BJ (cell line): ENCODE measurements at places on chromosomes 2 and 18.

GRCh38 chr2:3458396-3459184 lies 60.7 kb downstream of the ADI1 start:
- no peak for DNase-seq

DNA sequence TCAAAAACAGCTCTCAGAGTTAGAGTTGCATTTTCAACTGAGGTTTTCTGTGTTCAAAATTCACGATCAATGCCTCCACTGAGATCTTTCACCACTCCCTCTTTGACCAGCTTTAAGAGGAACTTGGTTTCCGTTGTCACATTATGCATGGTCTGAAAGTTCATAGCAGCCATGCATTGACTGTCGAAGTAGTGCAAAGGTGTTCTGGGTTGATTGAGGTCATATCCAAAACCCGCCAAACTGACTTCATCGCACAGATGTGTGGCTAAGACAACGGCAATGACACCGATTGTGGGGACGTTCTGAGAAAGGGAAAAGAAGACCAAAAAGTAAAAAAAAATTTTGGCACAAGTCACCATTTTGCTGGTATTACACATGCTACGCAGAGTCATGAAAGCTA lies 48.7 kb downstream of the ST3GAL5 start:
- no peak for DNase-seq

DNA sequence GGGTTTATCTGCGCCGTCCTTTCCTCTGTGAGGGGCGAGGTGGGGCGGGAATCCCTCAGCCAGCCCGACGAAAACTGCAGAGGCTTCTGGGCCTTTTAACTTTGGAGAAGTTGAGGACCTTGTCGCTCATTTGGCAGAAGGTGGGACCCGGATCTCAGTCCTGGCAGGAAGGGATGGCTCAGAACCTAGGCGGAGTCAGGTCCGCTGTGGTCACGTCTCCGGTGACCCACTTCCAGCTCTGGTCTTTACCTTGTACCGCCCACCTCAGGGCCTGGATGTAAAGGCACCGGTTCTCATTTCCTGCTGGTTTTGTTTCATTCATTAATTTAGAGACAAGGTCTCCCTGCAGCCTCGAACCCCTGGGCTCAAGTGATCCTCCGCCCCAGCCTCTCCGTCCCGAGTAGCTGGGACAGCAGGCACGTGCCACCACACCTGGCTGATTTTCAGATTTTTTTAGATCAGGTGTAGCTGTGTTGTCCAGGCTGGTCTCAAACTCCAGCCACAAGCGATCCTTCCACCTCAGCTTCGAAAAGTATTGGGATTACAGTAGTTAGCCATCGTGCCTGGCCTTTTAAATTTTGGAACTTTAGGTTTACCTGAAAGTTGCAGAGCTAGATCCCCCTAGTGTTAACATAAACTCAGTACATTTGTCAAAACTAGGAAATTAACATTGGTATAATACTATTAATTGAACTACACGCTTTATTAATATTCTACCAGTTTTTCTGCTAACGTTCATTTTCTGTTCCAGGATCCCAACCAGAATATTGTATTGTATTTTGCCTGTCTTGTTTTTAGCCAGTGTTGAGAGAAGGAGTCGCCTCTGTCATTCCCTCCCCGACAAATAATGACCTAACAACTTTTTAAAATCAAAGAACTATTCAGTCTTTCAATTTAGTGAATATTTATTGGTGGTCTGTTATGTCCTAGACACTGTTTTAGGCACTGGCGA lies 852 bp downstream of the POLI start:
- no peak for DNase-seq

DNA sequence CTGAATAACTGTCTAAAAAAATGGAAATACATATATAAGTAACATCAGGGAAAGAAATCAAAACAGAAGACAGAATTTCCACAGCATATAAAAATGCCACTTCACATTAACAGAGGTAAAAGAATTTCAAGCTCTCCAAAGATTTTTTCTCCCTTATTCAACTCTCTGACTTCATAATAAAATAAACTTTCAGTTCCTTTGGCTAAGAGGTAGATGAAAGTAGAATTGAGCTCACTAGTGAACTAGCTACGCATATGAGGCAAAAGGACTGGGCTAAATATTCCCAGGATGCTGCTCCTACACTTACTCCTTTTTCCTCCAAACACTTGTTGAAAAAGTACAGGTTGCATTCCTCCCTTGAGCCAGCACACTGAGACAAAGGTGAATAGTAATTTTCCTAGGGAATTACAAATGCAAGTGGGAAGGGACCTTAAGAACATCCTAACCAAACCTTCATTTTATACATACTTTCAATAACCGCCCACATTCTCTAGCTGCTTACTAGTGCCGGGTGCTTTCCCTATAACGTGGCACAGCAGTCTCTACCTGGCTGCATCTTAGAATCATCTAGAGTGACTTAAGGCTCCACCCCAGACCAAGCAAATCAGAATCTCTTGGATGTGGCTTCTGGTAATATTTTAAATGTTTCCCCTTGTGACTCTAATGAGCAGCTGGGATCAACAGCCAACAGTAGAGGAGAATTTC lies 136.6 kb downstream of the MTCL1 start:
- no peak for DNase-seq

DNA sequence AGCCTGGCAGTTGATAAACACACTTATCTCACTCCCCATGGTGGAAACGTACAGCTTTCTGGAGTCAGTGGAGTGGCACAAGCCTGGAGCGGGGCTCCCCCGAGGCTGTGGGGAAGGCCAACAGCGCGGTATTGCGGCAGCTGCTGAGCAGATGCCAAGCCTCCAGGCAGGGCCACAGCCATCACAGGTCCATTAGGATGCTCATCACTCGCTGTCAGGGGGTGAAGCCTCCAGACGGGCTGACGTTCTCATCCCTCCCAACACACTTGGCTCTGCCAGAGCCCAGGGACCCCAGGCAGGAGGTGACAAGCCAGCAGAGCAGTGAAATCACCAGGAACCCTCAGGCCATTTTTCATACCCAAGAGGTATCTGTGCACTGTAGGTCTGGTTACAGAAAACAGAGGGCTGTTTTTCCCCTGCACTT lies 529.2 kb upstream of the KLHL29 start:
- DNase-seq = no peak

GRCh38 chr2:54960164-54960563 lies 90.1 kb downstream of the RTN4 start:
- no peak for DNase-seq

DNA sequence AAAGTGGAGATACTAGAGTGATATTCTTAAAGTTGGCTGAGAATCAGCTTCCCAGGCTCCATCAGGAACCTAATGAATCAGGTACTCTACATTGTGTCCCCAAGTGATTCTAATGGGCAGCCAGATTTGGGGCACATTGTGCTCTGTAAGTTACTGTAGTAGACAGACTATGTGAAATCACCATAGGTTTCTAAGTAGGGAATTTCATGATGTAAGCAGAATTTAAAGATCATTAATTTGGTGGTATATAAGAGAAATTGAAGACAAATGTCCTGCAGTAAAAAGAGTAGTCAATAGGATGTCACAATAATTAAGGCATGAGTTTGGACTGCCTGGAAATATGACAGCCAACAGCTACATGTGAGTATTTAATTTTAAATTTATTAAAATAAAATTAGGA lies 602.4 kb upstream of the ACVR2A start:
- DNase-seq = no peak

GRCh38 chr2:31962757-31963361 lies 47.9 kb downstream of the MEMO1 start:
- DNase-seq = no peak

DNA sequence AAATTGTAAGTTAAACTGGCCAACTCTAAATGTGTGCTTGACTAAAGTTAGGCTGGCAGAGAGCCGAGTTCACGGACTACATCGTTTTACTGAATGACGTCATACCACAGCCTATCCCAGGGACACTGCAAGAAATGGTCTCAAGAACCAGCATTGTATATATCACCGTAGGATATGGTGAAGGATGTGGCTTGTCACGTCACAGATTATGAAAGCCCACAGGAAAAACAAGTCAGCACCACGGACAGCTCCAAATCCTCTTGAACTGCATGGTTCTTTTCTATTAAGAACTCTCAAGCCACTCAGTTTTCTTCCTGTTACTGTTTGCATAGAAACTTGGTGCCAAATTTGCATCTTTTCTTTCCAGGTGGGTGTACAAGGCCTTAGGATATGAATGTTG lies 85.1 kb upstream of the ACAA2 start:
- DNase-seq = no peak

GRCh38 chr2:191799526-191799925 lies 47.4 kb downstream of the CAVIN2 start:
- no peak for DNase-seq

DNA sequence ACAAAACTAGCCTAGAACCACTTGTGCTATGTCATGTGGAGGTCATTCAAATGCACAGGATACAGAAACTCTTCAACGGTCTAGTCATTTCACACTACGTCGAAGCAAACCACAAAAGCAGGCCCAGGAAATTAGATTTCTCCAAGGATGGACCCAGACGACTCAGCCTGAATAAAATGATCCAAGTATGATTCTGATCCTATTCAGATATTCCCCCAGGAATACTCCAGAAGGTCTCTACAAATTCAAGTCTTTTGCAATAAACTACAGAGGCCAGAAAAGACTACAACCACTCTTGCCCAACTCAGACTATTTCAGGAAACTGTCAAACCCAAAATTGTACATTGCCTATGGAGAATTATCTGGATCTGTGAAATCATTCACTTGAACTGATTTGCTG lies 422.5 kb downstream of the METTL4 start:
- DNase-seq = no peak

GRCh38 chr2:146207417-146207816 lies 1637.4 kb upstream of the ACVR2A start:
- DNase-seq = no peak

- no peak for DNase-seq
Observed at GRCh38 chr18:13808294-13809042, 15.5 kb upstream of the MC5R start.

GRCh38 chr18:58947136-58947732 lies 82.6 kb downstream of the ZNF532 start:
- no peak for DNase-seq

DNA sequence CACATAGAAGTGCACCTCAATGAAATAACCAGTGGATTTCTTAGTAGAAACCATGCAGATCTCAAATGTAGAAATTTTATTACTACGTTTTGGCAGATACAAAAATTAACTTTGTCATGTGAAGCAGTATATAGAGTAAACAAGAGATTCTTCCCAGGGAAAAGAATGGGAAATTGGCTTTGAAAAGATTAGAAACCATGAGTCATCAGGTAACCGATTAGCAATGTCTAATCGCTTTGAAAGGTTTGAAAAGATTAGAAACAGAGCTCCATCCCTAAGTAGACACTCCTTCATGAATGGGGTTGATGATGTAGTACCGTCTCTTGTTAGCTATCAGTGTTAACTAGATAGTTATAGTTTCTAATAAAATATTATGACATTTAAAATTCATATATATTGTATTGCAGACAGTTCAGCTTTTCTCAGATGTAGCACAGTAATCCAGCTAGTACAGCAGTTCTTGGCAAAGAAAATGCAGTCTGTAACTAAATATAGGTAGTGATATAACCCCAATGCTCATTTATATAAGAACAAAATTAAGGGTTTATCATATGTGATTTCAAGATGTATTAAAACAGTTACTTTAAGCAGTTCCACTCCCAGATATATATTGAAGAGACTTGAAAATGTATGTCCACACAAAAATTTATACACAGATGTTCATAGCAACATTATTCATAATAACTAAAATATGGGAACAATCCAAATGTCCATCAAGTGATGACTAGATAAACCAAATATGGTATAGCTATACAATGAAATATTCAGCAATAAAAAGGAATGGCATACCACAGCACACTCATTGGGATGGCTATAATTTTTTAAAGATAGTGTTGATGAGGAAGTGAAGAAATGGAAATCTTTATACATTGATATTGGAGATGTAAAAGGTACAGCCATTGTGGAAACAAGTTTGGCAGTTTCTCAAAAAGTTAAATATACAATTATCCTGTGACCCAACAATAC lies 113.9 kb downstream of the PTPN4 start:
- DNase-seq = no peak

DNA sequence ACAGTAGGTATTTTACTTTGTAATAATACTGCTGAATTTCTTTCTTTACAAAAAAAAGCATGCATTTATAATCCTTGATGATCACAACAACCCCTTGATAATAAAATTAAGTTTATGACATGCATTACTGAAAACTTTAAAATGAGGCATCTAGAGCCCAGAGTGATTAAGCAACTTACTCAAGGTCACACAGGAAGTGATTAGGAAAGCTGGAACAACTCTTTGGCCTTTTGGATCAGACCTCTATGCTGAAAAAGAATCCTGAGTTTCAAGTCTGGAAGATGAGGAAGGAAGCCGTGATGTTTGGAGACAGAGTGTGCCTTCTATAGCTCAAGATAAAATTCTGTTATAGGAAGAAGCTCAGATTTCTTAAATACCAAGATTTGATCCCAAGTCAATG lies 105.0 kb upstream of the ATP8B1 start:
- no peak for DNase-seq

GRCh38 chr18:47209171-47209570 lies 33.0 kb upstream of the IER3IP1 start:
- DNase-seq = no peak

GRCh38 chr2:152200101-152200500 lies 24.5 kb upstream of the STAM2 start:
- DNase-seq = no peak

DNA sequence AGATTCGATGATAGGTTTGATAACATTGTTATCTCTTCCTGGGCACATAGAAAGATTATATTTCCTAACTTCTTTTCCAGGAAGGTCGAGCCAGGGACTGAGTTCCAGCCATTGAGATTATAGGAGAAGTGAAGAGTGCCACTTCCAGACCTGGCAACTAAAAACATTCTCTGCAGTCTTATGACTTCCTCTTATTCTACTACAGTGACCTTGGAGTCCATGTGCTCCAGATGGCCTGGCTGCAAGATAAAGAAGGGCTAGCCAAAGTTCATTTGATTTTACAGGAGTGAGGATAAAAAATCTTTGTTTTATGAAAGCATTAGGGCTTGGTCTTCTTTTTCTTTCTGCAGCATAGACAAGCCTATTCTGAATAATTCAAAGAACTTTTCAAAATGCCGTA lies 363.0 kb downstream of the FSIP2 start:
- no peak for DNase-seq

- DNase-seq = no peak
Observed at GRCh38 chr18:23487738-23488570, 15.4 kb upstream of the RMC1 start.

GRCh38 chr2:176461098-176461808 lies 192.0 kb downstream of the MTX2 start:
- no peak for DNase-seq

DNA sequence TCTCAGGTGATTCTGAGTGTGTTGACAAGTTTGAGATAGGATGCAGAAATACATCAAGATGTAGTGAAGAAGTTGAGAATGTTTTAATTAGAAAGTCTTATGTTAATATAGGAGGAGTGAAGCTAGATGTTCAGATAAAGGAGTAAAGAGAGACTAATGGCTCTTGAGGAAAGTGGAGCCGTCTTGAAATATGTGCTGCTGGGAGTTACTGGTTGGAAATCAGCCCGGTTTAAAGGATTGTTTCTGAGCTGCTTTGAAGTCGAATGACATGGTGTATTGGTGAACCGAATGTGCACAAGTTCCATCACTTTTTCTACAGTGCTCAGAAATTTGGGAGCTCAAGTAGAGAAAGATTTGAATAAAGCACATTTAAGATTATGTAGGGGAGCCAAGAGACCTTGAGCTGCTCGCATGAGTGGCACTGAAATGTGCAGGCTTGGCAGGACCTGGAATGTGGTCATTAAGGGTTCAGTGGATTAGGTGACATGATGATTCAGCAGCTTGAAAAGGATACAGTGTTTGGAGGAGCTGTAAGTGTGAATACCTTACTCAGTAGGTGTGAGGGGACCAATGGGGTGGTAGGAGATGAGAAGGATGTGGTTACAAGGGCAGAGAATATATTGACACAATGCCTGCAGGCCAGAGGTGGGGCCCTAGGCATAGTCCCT lies 68.6 kb downstream of the CAB39 start:
- DNase-seq = no peak
